AG08395 (cell line): ENCODE measurements at places on chromosomes 1 and 21.

DNA sequence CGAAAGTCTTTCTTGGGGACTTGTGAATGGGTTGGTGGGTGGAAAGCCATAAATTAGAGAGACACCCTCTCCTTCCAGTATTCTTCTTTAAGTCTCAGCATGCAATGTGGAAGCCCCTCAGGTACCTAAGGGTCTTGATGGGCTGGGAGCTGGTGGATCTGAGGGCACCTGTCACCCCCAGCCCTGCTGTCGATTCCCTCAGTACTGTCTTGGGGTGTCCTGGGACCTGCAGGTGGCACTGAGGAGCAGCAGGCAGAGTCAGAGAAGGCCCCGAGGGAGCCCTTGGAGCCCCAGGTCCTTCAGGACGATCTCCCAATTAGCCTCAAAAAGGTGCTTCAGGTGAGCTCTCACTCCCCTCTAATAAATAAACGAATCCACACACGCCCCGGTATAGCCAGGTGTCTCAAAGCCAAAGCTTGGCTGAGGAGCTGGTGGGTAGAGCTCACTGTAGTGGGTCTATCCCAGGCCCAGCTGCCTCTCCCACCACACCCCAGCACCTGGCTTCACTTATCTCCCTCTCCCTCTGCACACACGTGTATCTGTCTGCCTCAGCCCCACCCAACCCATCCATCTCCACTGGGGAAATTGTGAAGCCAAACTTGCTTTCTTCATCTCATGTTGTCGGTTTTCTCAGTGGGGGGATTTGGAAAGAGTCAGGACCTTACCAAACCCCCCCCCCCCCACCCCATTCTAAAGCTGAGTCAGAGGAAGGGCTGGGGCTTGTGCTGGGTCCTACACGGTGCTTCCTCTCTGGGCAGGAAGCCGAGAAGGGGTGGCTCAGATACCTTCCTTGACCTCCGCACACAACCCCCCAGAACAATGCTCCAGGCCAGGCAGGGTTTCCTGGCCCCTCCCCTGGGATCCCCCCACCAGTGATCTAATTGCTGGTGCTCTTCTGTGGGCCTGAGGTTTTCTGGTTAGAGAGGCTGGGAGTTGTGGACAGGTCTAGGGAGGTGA, 1.6 kb downstream of the ADAM15 start:
- peak; percentile 31 for DNase-seq

DNA sequence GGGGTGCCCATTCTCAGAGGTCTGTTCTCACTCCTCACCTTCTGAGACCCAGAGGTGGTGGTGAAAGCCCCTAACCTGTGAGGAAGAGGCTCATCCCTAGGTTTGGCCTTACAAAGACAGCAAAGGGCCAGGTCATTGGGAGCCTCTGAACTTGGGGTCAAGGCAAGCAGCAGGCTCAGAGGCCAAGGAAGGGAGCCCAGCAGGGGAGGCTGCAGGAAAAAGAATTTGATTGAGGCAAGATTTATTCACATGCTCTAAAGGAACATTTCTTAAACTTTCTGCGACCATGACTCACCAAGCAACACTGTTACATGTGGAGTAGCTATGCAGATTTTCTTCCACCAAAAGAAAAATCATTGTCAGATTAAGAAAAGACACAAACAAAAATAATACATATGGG, 132.5 kb upstream of the SYT6 start:
- peak; percentile 54 for DNase-seq

DNA sequence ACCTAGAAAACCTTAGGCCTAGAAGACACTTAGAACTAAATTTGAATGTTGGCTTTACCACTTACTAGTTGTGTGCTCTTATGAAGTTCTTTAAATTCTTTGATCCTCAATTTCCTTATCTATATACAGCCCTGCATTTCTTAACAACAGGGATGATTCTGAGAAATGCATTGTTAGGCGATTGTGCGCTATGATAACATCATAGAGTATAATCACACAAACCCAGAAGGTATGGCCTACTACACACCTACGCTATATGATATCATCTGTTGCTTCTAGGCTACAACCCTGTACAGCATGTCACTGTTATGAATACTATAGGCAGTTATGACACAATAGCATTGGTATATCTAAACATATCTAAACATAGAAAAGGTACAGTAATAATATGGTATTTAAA, 137.4 kb downstream of the CHD1L start:
- no peak for DNase-seq

GRCh38 chr1:13818926-13819325, 118.9 kb downstream of the PRDM2 start:
- DNase-seq, result no peak

GRCh38 chr1:17935230-17935629, 172.4 kb upstream of the IGSF21 start:
- no peak for DNase-seq

GRCh38 chr1:211017075-211017718, 116.8 kb downstream of the KCNH1 start:
- no peak for DNase-seq

- peak; percentile 20 for DNase-seq
These were observed 3.1 kb downstream of the CCDC190 start for GRCh38 chr1:162857850-162858249.

GRCh38 chr1:84143796-84144565, at the start of gene PRKACB:
Gene PRKACB (plus strand): TSS chr1:84144271. CDS start chr1:84144362, 91 bp downstream.
- DNase-seq, result peak; percentile 3

GRCh38 chr1:6470132-6471085, 4.4 kb upstream of the TNFRSF25 start:
- DNase-seq, result no peak

GRCh38 chr1:29465755-29466154, 229.4 kb downstream of the PTPRU start:
- peak; percentile 25 for DNase-seq

DNA sequence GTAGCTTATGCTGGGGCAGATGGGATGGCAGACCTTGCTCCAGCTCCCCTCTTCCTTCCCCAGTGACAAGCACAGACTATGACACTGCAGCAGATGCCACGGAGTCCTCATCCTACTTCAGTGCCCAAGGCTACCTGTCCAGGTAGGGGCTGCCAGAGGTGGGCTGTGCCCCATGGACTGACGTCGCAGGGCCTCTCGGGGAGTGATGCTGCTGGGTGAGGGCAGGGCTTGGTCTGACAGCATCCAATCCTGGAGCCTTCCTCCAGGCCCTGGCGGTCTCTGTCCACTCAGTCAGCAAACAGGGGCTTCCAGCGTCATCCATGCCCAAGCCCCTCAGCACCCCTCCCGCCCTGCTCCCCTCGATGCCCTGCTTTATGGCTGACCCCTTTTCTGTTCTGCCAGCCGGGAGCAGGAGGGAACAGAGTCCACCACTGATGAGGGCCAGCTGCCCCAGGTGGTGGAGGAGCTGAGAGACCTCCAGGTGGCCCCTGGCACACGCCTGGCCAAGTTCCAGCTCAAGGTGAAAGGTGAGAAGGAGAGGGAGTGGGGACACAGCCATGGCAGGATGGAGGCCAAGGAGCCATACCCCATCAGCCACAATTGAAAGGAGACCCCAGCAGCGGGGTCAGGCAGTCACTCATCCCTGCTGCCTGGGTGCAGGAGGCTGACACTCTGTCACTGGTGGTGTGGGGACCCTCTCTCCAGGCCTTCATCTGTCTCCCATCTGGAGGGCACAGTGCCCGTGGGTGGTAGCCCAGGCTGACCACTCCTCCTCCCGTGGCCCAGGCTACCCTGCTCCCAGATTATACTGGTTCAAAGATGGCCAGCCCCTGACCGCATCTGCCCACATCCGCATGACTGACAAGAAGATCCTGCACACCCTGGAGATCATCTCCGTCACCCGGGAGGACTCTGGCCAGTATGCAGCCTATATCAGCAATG, 73.6 kb downstream of the TRIM11 start:
- DNase-seq, result no peak

DNA sequence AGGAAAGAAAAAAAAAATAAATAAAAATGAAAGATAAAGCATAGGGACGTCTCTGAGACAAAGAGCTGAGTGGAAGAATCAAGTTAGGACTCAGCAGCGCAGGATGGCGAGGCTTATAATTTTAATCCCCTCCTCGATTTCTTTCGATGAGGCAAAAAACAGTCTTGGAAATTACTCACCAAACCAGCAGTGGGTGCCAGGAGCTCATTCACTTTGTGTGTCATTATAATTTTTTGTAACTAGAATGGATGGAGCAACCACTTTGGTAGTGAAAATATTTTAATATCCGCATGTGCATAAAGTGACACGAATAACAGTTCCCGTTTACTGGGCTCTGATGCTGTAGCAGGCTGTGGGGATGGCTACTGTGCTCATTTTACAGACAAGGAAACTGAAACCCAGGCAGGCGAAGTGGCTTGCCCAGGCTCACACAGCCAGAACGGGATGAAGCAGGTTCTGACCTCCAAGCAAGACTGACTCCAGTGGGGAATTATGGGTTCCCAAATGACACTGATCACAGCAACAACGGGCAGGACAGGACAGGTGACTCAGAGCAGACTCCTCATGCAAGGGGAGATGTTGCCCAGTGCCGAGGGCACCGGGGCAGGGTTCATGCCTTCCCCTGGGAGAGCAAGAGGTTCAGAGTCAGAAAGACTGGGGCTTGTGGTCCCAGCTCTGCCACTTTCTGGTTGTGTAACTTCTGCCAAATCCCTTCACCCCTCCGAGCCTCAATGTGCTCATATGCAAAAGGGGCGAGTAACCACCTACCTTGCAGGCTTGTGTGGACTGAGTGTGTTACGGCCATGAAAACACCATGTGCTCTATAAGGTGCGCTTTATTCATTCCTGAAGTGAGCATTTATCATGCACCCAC, 63.6 kb downstream of the RUNX3 start:
- peak; percentile 24 for DNase-seq

GRCh38 chr21:42063571-42064521, 7.3 kb upstream of the UMODL1 start:
- no peak for DNase-seq

DNA sequence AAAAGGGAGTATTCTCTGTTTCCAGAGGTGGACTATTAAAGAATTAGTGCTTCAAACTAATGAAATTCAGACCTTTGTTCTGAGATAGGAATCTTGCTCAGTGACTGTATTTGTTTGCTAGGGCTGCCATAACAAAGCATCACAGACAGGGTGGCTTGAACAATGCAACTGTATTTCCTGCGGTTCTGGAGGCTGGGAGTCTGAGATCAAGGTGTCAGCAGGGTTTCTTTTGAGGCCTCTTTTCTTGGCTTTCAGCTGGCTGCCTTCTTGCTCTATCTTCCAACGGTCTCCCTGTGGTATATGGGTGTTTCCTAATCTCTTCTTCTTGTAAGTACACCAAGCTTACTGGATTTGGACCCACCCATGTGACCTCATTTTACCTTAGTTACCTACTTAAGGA, 264.6 kb upstream of the PROX1 start:
- no peak for DNase-seq

DNA sequence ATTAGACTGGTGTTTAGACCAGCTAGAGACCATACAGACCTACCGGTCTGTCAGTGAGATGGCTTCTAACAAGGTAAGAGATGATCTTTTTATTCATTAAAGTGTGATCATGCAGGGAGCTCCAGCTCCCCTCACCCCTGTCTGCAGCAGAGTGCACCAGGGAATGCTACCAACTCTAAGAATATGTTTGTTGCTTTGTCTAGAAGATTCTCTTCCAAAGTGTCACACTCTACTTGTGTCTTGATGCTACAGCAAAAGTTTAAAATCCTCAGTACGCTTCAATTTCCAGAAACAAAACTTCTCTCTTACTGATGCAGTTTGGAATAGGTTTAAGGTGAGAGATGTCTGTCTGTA, 201.4 kb upstream of the SGIP1 start:
- no peak for DNase-seq

DNA sequence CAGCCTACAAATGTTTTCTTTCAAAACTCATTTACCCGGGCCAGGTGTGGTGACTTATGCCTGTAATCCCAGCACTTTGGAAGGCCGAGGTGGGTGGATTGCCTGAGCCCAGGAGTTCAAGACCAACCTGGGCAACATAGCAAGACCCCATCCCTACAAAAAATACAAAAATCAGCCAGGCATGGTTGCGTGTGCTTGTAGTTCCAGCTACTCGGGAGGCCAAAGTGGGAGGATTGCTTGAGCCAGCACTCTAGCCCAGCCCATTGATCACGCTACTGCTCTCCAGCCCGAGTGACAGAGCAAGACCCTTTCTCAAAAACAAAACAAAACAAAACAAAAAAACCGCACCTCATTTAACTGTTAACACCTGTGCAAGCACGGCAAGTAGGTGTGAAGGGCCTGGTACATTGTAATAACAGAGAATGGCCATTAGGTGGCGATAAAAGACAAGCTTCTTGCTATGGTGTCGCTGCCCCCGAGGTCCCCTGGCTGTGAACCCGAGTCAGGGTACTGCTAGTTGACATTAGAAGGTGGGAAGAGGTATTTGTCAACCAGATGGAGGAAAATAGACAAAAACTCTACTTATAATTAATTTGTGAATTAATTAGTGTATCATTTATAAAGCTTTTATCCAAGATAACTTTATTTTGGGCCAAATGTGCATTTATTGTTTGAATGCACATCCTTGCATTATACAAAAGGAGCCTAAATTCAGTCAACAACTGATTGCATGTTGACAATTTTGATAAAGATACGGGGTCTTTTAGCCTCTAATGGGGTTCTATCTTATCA, 66.5 kb downstream of the SH3BGR start:
- peak; percentile 74 for DNase-seq

DNA sequence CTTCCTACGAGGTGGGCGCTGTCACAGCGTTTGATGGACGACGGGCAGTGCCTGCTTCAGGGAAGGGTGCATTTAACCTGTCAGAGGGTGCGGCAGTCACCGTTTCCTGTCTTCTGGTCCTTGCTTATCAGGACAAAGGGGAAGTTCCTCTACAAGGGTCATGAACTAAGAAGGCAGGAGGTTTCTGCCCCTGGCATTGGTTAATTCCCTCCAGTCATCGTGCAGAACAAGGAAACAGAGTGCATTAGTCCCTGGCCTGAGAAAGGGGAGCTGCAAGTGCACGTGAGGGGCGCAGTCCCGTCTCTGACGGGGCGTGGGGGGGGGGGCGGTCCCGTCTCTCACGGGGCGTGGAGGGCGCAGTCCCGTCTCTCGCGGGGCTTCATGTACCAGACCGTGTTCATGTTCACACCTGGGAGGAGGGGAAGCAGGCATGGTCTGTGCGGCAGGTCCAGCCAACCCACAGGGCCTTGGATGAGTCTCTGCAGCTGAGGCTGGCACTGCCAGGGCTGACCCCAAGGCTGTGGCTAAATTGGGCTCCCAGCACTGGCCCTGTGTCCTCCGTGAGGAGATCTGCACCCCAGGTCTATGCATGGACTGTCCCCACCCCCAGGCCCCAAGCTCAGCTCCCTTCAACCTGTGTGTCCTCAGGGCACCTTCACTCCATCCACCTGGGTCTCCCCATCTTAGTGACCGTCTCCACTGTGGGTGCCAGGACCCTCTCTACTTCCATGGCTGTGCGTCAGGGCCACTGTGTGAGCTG, 89.2 kb upstream of the COL6A1 start:
- DNase-seq, result no peak
